Eye (tissue), 1 donor: ENCODE measurements at places on chromosomes 5 and 9.

GRCh38 chr9:77756449-77756848 is 108.3 kb upstream of the GNA14 start:
- no peak for DNase-seq

DNA sequence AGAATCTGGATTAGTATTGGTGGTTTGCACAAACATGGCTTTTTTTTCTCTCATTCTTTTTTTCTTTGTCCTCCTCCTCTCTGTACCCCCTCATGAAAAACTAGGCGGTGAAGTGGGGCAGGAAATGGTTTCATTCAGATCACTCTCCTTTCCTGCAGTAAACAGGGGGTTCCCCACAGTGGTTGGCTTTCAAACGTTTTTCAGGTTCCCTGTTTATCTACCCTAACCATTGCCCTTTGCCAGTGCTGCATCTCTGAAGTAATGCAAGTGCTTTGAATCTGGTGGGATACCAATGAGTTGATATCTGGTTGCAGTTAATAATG is 29.8 kb downstream of the NR4A3 start:
- DNase-seq, result no peak

- no peak for DNase-seq
Measured at GRCh38 chr5:148969291-148969690, 93.6 kb downstream of the SH3TC2 start.

DNA sequence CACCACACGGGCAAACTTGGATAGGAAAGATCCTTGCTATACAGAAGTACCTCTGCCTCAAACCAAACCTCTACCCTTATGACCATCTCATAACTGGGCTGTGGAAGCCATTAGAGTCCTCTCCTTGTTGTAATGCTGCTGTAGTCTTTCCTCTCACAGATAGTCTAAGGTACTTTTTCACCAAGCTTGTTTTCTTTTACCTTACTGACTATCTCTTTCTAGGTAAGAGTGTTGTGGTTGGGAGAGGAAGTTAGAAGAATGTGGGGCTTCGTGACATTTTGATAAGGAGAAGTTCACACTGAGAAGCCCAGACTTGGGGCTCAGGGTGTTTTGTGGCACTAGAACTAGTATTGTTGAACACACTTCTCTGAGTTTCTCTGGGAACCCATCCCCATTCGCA is 8.9 kb downstream of the CFAP95 start:
- no peak for DNase-seq

- no peak for DNase-seq
Measured at GRCh38 chr9:101881508-101881907, 143.1 kb upstream of the GRIN3A start.

DNA sequence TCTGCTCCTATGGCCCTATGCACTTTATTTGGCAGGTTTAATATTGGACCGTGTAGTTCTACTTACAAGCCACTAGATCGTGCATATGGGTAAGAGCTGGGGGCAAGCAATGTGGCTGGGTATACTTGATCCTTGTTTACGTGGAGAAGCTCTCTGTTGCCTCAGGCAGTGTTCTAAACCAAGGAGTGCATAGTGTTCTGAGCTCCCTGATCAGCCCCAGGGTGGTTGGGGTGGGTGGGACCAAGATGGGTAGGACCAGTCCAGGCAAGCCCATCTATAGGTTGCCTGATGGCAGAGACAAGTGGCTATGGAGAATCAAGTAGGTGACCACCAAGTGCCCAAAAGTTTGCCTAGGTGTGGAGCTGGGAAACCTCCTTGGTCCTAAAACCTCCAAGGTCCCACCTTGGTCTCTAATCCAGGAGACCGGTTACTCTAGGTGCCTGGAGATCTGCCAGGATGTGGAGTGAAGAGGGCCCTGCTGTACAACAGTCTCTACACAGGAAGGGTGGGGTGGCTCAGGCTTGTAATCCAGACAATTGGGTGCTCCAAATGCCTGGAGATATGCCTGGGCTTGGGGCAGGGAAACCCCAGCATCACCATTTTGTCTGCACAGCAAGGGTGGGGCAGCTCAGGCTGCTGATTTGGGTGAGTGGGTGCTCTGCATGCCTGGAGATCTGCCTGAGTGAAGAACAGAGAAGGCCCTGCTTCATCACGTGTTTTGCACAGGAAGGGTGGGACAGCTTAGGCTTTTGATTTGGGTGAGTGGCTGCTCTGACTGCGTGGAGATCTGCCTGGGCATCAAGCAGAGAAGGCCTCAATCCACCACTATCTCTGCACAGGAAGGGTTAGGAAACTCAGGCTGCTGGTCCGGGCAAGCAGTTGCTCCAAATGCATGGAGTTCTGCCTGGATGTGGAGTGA is 659.8 kb downstream of the TLE4 start:
- DNase-seq, result no peak

DNA sequence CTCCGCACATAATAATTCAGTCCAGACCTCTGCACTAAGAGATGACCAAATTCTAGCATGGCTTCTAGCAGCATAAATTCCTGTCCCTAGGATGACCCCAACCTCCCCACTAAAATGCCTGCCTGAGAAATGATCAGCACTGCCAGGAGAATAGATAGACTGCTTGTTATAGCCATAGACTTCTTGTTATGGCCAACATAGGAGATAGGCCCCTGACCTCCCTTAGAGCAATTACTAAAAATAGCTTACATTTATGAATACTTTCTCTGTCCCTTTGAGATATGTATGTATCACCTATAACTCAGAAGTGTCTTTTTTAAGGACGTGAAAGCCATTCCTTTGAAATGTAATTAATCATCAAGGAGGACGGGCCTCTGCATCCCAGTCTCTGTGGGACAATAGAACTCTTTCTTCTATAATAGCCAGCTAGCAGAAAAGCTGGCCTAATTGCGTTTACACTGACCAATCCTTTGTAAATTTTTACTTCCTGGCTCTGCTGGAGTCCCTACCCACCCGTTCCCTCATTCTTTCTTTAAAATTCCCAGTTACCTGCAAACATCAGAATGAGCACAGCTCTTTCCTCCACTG is 1002.7 kb downstream of the CDH18 start:
- DNase-seq, result peak; percentile 50

DNA sequence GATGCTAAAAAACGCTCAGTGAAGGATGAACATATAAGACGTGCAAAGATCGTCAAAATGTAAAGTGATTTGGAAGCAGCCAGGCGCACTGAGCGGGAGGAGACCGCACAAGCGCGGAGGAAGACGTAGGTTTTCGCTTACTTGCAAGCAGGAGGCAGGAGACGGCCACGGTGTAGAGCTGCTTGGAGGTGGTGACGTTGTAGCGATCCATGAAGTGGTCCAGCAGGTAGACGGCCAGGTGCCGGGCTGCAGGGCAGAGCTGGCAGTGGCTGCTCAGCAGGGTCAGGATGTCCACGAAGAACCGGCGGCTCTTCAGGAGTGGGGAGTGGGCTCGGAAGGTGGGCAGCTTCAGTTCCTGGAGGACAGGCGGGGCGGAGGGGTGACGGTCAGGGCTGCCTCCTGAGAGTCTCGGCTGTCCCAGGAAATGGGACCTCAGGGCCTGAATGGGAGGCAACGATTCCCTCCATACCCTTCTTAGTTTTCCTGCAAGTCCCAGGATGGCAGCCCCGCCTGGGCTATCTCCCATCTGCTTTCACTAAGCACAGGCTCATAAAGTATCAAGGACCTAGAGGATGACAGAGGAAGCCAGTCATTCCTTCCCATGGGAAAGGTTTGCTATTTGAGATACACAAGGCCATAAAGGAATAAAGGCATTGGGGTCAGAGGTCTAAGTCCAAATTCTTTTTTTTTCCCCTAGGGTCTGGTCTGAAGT is 31.8 kb downstream of the CCNJL start:
- DNase-seq, result no peak

GRCh38 chr5:134585966-134586365 is 46.7 kb downstream of the SAR1B start:
- no peak for DNase-seq

DNA sequence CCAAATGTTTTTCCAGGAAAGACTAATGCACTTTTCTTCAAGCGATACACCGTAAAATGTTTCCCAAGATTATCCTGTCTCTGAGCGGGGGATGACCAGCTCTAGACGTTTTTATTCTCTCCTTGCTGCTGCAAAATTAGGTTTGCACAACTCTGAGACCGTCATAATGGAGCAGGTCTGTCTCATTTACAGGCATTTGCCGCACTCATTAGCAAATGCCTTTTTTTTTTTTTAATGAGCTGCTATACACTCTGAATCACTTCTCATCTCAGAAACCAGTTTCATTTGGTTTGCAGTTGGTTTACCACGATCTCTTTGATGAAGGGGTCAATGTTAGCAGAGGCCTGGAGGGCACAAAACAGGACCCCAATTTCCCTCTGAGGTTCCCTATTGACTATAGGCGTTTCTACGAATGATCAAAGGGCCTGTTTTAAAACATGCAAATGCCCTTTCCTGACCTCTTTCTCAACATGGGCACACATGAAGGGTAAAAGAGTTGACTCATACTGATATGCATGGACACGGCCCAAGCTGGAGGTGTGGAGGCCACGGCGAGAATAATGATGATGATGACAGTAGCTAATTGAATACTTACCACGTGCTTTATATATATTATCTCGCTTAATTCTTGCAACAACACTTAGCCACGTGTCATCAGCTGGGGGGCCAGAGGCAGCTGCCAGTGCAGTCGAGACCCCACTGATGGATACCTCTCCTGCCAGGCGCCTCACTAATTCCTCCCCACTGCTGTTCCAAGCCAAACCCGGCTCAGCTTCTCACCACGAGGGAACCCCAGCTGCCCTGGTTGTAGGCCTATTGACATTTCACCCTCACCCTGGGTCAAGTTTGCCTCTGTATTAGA is 89.9 kb upstream of the PTCH1 start:
- no peak for DNase-seq

- DNase-seq, result no peak
Measured at GRCh38 chr5:57431759-57432158, 50.9 kb downstream of the ACTBL2 start.

DNA sequence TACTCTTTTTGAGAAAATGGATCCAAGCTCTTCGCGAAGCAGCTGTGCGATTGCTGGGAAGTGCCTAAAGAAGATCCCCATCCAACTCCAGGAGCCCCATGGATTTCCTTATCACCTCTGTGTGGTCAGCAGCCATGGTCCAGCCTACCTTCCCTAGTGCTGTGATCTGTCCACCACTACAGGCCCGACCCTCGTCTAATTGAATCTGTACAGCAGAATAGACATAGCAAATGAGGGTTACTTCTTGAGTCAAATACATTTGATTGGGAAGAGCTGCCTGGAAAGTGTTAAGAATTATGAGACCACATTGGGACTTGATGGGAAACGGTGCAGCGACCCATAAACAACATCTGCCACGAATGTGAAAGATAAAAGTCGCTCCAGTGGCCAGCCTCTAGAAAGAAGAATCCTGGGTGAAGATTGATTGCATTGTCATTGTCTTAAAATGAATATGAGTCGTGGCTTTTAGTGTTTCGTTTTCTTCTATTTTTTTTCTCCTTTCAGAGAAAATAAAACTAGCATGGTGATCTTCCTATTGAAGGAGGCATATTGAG is 118.4 kb downstream of the PAM start:
- peak; percentile 44 for DNase-seq

- DNase-seq, result peak; percentile 54
Measured at GRCh38 chr9:134251296-134252069, 74.8 kb upstream of the RXRA start.

- DNase-seq, result peak; percentile 23
Measured at GRCh38 chr9:117046666-117047327, 359.7 kb downstream of the TRIM32 start.

- DNase-seq, result no peak
Measured at GRCh38 chr9:120879446-120879845, 2.5 kb upstream of the PHF19 start.

- DNase-seq, result no peak
Measured at GRCh38 chr9:86891091-86891490, 56.2 kb downstream of the GAS1 start.

GRCh38 chr9:96129747-96130146 is 172.2 kb downstream of the HSD17B3 start:
- DNase-seq, result peak; percentile 85

DNA sequence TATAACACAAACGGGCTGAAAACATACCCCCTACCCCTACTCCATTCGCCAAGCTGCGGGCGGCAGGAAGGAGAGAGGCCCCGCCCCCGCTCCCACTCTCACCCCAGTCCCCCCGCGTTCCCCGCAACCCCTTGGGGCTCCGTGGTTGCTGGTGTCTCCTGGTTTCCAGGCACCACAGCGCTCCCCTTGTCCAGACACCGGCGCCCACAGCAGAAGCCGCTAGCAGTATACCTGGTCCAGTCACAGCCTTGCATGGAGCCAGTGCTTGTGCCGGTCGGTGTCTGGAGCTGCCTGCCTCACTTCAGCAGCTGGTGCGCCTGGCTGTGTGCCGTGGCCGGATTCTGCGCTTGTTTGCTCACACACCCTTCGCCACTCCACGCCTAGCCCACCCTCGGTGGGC is 240.5 kb upstream of the DAB2 start:
- no peak for DNase-seq

- no peak for DNase-seq
Measured at GRCh38 chr5:141848744-141849414, 29.3 kb downstream of the PCDH1 start.

DNA sequence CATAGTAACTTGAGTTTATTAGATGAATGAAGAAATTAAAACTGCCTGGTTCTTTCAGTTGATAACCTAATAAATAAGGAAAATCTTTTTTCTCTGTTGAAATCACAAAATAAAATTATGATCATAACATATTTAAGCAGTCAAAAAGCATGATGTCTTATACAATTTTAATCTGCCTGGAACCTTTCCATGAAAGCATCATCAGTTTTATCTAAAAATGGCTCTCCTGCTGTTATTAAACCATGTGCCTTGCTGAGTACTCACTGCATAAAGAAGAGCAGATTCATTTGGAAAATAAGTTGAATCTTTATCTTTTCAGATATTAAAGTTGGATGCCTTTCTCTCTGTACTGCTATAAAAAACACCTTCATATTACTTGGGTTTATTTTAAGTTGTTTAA is 148.8 kb downstream of the SLC24A2 start:
- DNase-seq, result no peak

GRCh38 chr5:6395621-6396020 is 17.3 kb upstream of the MED10 start:
- DNase-seq, result no peak

GRCh38 chr9:37639841-37640240 is 10.9 kb upstream of the FRMPD1 start:
- no peak for DNase-seq

DNA sequence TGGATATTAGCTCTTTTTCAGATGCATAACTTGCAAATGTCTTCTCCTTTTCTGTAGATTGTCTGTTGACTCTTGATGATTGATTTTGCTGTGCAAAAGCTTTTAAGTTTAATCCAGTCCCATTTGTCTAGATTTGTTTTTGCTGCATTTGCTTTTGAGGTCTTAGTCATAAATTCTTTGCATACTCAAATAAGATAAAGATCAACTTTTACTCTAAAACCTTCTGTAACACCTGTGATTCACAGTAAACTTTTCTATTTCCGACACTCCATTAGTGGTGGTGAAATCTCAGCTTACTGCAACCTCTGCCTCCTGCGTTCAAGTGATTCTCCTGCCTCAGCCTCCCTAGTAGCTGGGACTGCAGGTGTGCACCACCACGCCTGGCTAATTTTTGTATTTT is 239.0 kb upstream of the ST8SIA4 start:
- no peak for DNase-seq

GRCh38 chr9:36913393-36914211 is 120.5 kb downstream of the PAX5 start:
- no peak for DNase-seq

GRCh38 chr5:34930462-34930844 is 1.1 kb downstream of the DNAJC21 start:
- no peak for DNase-seq

- no peak for DNase-seq
Measured at GRCh38 chr9:120654272-120654671, 60.0 kb downstream of the MEGF9 start.
